ENCODE measurements at places on chromosomes 6 and 20. TPM values are rescaled to one million over a fixed set of nuclear protein-coding genes. Genes with fewer than 3 reads are reported as not detected.

COL11A2 gene
- total RNA-seq: 1.8 TPM

MCHR2 gene
- total RNA-seq: not detected

CYP39A1 gene
- total RNA-seq: 4.3 TPM

MLIP gene
- 0.36 TPM for total RNA-seq

HLA-DPA1 gene
- 30.4 TPM for total RNA-seq

ARMH2 gene
- total RNA-seq: not detected

SYNDIG1 gene
- 3.2 TPM for total RNA-seq

TMEM74B gene
- total RNA-seq: not detected

HEY2 gene
- 2.2 TPM for total RNA-seq

GRCh38 chr6:30060606-30061091 is 416 bp upstream of the POLR1H start:
- DNase-seq: no peak

GRCh38 chr6:130724089-130724488 is 103.1 kb upstream of the SMLR1 start:
- no peak for DNase-seq

DNA sequence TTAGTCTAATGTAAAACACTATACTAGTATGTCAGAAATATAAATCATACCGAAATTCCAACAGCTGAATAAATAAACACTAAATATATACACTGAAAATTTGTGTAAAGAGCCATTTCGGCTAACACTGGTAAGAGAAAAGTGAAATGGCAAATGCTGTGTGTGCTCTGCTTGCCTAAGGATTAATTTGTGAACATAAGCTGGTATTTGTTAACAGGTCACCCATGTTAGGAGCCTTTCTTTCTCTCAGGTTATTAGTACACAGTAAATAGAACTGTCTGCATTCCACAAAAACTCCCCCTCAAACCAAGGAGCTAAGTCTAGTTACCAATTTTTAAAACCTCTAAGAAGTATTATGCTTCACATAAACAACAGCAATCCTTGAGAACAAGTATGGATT is 27.0 kb downstream of the ELOVL5 start:
- no peak for DNase-seq

DNA sequence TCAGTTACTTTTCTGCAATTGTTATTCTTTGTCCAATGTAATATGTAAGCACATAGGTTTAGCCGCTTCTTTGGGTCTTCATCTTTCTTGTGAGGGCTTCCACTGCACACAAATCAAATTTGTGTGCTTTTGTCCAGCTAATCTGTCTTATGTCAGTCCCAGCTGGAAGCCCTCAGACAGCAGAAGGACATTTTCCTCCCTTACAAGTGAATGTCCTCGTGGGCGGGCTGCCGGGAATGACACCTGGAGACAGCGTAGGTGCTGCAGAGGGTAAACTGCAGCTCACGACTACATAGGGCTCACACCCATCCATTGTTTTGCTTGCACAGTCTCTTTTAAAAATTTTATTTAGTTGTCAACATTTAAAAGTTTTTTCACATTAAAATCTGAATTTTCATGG is 24.6 kb upstream of the PPP1R14C start:
- DNase-seq: no peak

DNA sequence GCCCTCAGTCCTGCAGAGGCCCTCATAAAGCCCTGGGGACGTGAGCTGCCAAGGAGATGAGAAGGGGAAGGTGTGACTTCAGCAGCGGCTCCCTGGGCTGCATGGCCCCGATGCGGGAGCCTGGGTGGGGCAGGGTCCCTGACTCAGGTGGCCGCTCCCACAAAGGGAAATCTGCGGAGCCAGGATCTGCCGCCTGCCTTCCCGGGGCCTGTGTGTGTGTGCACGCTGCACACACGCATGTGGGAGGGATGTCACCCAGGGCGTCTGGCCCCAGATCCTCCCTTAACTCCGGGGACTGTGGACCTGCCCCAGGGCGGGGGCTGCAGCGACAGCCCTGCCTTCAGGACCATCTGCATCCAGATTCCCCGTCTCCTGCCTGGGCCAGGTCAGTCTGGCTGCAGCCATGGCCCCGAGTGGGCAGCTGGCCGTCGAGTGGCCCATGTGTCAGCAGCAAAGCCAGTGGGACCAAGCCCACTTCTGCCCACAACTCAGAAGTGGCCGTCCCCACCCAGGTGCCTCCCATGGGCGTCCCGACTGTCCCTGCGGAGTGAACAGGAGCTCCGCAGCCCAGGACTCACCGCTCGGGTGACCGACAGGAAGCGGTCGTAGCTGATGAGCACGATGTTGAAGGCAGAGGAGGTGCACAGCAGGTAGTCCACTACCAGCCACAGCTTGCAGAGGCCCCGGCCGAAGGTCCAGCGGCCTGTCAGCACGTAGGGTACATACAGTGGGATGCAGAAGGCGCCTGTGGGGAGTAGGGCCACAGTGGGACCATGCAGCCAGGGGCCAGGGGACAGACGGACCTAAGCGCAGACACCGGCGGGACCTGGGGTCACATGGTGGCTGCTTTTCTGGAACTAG is 1.9 kb downstream of the HRH3 start:
- no peak for DNase-seq

DNA sequence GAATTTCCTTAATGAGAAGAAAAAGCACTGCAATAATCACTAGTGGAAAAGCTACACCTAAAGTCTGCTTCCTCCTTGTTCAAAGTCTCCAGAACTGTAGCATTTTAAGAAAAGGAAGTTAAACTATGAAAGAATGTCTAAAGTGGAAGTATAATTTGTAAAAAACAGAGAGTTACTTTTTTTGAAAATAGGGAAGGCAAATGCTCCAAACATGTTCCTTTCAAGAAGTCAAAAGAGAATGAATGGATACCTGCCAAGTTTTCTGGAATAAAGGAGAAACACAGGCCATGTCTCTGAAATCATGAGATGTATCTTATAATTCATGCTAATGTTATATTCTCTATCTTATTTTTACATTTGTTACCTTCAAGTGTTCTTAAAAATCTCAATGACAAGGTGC is 60.7 kb upstream of the ADGRG6 start:
- DNase-seq: no peak

DNA sequence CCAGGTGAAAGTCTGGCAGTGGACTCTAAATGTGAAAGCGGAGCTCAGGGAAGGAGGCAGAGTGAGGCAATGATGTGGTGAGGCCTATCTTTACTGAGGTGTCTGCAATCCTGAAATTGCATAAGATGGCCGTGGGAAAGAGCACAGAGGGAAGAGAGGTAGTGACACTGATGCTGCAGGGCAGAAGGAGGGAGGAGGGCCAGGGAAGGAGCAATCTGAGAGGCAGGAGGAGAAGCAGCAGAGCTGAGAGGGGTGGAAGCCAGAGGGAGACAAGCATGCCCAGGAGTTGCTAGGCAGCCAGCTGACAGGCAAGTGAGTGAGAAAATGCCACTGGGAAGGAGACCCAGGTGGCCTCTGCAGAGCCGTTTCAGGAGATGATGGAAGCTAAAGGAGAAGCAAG is 97.4 kb upstream of the CNR1 start:
- no peak for DNase-seq

DNA sequence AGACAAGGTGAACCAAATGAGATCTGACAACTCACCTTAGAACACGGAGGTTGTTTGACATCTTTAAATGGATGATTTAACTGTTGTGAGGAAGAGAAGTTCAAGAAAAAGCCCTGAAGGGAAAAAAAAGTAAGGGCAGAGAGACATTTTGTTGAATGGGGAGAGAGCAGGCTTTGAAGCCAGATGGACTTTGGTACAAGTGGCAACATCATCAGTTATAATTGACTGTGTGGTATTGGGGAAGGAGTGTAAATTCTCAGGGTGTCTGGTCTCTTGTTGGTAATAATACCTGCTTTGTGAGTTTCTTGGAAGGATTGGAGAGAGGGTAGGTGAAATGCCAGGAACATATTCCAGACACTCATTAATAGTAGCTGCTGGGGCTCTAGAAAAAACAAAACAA is 21.6 kb downstream of the OGFRL1 start:
- DNase-seq: no peak

DNA sequence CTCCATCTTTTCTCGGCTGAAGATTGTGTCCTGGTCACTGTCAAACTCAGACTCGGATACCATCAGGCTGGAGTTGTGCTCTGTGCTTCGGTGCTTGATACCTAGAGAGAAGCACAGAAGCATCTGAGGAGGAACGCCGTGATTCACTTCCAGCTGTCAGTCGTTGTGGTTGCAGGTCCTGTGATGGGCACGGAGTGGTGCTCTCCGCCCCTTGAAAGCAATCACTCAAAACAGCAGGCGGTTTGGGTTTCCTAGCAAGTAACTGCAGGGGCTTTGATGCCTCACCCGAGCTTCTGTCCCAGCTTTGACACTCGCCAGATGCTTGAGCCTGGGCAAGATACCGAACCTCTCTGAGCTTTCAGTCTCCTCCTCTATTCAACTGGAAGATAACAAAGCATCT is 52.5 kb downstream of the ALDH5A1 start:
- no peak for DNase-seq

DNA sequence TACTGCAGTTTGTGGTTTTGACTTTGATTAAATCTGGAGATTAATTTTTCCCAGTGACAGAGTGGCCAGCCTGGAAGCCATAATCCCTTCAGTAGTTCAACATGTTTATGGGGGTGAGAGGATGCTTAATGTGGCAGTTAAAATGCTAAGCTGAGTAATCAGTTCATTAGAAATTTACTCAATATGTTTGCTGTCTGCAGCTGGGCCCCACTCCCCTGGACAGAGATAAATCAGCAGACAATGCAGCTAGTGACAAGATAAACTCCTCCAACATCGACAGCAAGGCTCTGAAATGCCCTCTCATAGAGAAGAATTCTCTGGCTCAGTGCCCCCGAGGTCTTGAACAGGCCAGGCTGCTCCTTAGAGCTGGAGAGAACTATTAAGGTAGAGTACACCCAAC is 101.9 kb downstream of the LRFN2 start:
- no peak for DNase-seq

DNA sequence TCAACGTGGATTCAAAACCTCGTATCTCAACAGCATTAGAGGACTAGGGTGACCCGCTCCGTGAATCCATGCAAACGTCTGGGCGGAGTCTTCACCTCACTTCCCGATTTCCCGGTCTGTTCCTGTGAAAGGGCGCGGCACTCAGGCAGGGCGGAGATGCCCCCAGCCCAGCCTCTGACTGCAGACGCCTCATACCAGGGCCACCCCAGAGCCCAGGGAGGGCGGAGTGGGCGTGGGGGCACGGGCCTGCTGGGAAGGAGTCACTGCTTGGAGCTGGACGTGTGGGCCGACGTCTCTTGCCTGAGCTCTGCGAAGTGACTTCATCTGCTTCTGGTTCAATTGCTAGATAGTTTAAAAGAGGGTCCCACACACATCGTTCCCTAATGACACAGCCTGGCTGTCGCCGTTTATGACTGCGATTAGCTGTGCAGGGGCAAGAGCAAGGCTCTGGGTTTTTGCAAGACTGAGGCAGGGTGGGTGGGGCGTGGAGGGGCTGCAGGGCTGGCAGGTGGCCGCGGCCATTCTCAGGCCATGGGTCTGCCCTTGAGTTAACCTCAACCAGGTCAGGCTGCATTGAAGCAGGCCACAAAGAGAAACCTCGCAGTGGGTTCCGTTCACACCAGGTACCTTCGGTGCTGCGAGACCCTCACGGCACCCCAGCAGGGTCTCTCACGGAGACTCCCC is 15.0 kb downstream of the SMOC2 start:
- DNase-seq: no peak

DNA sequence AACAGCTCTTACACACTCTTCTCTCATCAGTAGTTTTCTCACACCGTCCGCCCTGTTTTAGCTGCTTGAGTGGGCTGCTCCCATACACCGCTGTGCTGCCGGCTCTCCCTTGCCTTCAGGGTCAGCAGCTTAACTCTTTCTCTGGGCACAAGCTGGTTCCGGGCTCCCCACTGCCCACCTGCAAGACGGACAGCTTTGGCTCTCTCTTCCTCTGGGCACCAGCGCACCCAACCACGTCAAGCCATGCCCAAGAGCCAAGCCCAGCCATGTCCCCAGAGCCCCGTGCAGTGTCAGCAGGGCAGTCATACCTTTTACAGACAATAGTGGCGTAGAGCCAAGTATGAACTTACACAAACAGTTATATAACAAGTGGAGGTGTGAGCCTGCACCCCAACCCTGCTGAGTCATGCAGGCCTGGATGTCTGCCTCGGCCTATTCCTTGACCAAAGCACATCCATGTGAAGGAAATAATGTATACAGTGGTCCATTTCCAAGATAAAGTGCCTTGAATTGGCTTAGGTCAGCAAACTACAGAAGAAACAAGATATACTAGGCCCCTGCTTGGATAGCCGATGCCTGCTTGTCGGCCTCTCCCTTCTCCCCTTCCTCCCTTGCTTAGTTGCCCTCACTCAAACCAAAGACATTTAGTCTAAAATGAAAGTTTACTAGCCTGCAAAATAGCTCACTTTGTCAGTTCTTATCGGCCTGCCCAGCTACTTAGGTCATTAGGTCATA is 89.3 kb downstream of the JPH2 start:
- no peak for DNase-seq

GRCh38 chr6:3731700-3732099 is 19.8 kb downstream of the PXDC1 start:
- DNase-seq: peak; percentile 46

DNA sequence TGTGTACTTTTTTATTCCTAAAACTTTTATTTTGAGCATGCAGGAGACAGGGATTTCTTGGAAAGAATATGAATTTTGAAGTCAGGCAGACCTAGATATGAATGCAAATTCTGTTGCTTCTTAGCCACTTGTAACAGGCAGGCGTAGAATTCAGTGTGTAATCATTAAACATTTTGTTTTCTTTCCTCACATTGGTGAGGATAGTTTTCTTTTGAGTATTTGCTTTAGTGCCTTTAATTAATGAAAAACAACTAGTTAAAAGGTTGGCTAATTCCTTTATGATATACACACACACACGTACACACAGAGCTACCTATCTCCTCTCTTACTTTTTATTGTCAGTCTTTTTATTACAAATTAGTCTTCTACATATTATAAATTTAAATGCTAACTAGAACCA is 342.3 kb downstream of the CDKAL1 start:
- no peak for DNase-seq

DNA sequence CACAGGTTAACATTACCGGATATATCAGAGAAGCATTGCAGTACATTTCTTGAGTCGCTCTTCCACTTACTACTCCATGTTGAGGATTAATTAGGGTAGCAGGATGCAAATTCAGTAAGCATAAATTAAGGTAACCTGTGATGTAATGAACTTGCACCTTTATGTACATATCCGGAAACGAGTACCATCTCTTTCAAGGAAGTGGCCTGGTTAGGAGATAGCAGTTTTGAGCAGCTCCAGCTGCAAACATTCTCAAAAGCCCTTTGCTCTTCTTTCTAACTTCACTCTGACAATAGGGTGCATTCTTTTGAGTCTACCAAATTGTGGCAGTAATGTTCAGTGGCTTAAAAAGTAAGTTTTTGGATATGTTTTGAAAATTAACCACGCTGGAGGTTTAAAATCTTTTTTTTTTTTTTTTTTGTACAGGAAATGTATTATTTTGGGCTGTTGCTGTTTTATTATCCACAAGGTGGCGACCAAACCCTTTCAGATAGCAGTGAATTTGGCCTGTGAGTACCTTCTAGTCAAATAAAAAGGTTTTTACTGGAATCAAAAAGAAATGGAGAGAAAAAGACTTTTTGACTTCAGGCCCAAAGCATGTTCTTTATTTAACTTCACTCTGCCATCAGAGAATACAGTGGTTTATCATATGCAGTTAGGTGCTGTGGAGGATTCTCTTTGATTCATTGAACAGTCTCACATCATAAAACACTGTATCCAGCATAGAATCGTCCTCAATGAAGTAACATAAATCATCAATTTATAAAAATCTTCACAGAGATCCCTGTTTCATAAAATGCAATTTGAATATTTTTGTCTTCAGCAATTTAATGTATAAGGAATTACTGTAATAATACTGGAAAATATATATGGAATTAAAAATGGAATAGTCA is 8.9 kb downstream of the FAM217B start:
- DNase-seq: no peak

- peak; percentile 5 for DNase-seq
These were observed 418.3 kb upstream of the POU3F2 start for GRCh38 chr6:98416027-98416426.
